NCI-H1048 (cell line): ENCODE measurements at places on chromosomes 3 and 15.

DNA sequence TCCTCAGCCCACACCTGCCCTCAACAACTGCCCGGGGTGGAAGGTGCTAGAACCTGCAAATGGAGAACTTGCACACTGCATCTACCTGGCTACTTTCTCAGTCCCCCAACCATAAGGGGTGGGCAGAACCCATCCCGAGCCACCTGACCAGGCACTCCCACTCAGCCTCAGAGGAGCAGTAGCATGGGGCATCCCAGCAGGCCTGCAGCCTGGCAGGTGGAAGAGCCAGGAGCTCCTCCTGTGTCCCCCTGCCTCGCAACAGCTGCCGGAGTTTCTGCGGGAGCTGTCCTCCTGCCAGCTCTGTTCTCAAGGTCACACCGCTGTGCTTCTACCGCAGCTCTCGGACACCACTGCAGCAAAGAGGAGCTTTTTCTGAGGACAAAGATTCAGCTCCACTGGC, 27.5 kb downstream of the RAB6B start:
- DNase-seq = no peak

DNA sequence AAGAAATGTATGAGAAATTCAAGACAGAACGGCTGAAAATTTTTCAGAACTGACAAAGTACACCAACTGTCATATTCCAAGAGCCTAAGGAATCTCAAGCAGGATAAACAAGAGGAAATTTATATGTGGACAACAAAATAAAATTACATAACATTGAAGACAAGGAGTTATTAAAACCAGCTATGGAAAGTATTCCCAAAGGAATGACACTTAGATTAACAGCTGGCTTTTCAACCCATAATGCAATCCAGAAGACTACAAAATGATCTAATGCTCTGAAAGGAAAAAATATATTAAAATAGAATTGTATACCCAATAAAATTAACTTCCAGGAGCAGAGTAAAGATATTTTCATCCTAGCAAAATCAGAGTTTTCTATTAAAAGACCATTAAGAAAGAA, 132.2 kb upstream of the BNIP2 start:
- no peak for DNase-seq

GRCh38 chr3:107133891-107134290, 243.3 kb upstream of the CCDC54 start:
- no peak for DNase-seq

GRCh38 chr15:74130155-74130848, at the start of gene ISLR2:
TSS of gene ISLR2 (plus strand) at chr15:74130586. CDS start at chr15:74132755, 2,169 bp downstream.
- DNase-seq = no peak

DNA sequence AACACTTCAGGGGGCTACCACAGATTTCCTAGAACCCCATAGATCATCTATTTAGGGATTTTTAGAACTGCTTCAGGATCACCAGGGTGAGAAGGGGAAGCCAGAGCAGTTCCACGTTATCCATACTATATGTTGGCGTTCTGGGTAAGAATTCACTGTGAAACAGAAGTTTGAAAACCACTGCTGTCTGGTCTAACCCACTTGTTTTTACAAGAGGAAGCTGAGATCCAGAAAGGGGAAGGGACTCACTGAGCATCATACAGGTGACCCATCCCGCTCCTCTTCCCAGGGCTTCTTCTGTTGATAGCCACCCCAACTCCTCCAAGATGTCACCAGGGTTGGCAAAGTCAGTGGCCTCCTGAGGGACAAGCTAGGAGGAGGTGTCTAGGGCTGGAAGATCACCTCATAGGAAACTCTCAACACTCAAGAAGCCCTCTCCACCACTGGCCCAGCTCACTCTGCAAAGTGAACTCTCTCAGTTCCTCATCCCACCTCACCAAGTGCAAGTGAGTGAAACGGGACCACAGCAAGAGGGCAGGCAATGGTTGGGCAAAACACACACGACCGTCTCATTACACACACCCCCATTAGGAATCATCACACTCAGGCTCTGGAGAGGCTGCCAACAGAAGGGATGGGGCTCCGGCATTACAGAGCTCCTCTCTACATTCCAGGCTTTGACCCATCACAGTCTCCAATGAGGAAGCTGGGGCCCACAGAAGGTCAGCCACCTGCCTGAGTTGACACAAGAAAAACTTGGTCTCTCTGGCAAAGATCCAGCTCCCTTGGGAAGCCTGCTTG, 1.8 kb downstream of the DAPK2 start:
- DNase-seq = no peak

DNA sequence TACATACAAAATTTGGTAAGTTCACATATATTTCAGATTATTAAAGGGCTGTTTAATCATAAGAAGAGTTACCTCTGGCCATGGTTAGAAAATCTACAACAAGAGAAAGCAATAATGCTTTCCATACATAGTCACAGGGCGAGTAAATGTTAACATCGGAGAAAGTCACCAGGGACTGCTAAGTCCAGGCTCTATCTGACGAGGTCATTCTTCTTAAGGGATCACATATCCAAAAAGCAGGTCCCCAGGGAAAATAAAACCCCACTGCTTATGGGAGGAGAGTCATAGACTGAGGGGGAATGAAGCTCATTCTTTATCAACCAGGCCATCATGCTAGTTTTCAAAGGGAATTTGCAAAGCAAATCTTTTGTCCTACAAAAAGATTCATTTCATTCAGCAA, 3.1 kb downstream of the PCYT1A start:
- DNase-seq = no peak

- no peak for DNase-seq
Observed at GRCh38 chr15:88036154-88036839, 220.2 kb downstream of the NTRK3 start.

- DNase-seq = no peak
Observed at GRCh38 chr15:35671197-35671596, 125.2 kb upstream of the DPH6 start.

GRCh38 chr15:81411051-81411450, 37.0 kb upstream of the TMC3 start:
- no peak for DNase-seq

- no peak for DNase-seq
Observed at GRCh38 chr3:30550246-30550645, 56.2 kb upstream of the TGFBR2 start.

- DNase-seq = no peak
Observed at GRCh38 chr3:188113756-188114155, 40.2 kb upstream of the LPP start.

GRCh38 chr15:80834906-80835305, 55.7 kb downstream of the CEMIP start:
- DNase-seq = no peak
